ENCODE measurements at places on chromosomes 11 and 22.
A peak's percentile ranks its signal among the peaks of the same experiment; 100 is the strongest.

DNA sequence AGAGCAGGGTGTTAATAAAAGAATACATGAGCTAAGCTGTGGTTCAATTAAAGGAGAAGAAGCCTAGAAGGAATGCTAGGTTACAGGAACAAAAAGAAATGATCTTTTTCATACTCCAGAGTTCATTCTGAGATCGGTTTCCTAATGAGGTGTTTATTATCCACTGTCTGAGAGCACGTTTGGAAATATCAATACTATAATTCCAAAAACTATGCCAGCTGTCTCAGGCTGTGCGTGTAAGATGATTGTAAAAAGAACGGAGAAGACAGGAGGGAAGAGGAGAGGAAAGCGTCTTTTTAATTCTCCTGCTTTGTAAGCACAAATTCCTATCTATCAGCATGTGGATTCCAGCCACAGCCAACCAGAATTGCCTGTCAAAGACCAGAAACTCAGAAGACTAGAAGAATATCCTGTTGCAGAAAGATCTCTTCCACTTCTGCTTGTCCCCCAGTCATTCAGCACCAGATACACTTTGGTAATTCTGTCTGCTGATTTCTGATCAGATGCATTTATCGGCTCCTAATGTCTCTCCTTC is 25.7 kb downstream of the APOL5 start:
- DNase-seq: no peak

DNA sequence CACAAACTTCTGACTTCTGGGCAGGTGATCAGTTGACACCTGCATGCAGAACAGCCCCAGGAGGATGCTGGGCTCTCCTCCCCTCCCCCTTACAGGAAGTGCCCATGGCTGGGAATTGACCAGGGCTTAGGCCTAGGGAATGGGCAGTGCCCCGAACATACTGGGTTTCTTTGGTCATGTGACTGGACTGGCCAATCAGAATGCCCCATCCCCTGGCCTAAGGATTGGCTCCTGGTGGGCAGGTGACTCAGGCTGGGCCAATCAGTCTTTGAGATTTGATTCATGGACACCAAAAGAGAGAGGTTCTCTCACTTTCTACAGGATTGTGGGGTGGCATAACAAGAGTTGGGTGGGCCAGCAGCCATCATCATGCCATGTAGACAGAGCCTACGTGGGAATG is 37.1 kb downstream of the MCM5 start:
- no peak for DNase-seq

- DNase-seq: no peak
Observed at GRCh38 chr22:31618057-31618456, 44.0 kb downstream of the PISD start.

DNA sequence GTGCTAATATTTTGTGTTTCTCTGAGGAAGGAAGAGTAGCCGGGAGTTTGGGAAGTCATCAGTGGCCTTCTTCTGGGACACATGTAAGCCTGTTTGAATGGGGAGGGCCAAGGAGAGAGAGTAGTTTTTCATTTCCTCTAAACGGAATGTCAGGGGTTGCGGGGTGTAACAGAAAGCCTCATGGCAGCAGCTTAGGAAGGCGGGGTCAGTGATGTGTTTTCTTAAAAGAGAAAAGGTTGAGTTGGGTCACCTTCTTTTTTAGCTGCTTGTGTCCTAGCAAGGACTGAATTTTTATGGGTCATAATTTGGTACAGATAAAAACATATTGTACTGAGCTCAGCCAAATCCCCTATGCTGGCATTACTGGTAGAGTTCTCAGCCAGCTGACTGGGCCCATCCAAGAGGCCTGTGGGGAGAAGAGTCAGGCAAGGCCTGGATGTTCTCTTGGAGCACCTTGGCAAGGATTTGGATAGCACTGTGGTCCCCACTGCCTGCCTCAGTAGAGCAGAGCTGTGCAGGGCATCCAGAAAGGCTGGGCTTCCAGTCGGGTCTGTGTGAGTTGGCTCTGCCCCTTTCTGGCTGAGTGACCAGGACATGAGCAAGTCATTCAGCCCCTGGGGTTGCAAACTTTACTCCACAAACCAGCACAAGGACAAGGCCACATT is 29.4 kb upstream of the NAV2 start:
- no peak for DNase-seq

GRCh38 chr11:63015521-63016215 is at the start of gene SLC22A8:
TSS of gene SLC22A8 (minus strand) at chr11:63015841. CDS start at chr11:63014958, 883 bp downstream.
- no peak for DNase-seq

DNA sequence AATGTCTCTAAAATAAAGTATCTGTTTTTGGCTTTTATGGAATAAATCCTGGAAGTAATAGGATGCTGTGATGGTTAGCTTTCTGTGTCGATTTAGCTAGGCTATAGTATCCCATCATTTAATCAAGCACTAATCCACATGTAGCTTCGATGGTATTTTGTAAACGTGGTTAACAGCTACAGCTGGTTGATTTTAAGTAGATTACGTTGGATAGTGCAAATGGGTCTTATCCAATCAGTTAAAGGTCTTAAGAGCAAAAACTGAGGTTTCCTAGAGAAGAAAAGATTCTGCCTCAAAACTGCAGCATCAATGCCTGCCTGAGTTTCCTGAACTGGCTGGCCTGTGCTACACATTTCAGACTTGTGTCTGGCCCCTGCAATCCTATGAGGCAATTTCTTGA is 314.2 kb upstream of the SORL1-AS1 start:
- no peak for DNase-seq

DNA sequence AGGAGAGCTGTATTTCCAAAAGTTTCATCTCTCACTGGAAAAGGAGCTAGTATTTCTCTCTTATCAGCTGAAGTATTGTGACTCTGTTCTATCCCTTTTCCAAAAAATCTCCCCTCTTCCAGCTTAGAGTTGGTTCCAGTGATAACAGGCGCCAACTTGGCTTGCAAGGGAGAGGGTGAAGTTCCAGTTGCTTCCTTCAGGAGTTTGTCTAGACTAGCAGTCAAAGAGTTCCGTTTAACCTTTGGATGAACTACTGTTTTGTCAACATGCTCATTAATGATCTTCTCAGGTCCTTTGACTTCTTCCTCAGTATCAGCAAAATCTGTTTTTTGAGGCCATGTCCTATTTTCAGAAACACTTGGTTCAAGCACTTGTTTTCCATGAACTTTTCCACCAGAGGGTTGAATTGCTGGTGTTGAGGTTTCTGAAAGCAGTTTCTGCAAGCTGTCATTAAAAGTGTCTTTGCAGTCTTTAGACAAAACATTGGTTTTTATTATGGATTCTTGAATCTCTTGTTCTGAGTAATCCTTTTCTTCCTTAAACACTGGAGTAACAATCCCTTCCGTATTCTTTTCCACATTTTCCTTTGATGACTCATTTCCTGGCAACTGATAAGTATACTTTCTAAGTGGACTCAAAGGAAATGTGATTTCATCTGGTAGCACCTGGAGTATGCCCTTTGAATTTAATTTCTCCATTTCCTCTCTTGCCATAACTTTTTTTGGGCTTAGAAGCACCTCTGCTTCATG is 39.7 kb upstream of the CCDC89 start:
- DNase-seq: no peak

- DNase-seq: peak; percentile 24
Observed at GRCh38 chr22:46537225-46537945, at the start of gene CELSR1. TSS of gene CELSR1 (minus strand) at chr22:46537620. CDS start at chr22:46537170, 450 bp downstream.

DNA sequence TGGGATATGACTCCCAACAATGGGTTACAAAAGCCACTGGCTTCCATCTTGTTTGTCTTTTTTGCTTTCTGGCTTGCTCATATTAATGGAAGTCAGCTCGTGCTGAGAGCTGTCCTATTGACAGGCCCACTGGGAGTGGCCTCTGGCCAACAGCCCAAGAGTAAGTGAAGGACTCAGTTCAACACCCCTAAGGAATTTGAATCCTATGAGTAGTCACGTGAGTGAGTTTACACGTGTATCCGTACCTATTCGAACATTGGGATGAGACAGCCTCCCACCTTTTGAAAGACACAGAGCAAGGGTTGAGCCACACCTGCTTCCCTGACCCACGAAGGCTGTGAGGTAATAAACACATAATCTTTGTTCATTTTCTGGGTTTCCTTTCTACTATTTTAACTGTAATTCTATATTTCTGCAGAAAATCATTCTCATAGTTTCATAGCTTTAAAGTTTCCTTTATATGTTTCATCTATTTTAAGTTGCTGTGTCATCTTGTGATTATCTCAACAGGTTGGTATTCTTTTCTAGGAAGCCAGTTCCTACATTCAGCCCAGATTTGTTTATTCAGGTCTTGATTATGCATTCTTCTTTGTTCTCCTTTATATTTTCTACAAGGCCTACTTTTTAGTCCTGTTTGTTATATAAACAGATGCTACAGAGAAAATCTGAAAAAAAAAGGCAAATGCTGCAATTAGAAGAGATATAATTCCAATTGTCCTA is 802.3 kb downstream of the CNTN5 start:
- no peak for DNase-seq

- DNase-seq: no peak
Observed at GRCh38 chr11:134124660-134125451, 56.0 kb downstream of the JAM3 start.

GRCh38 chr11:2204361-2205213 is 33.0 kb upstream of the TH start:
- DNase-seq: no peak

Data from stimulated activated CD4-positive, alpha-beta T cell treated with anti-CD3 and anti-CD28 coated beads, Interleukin-12 subunit alpha, Interleukin-12 subunit beta, amount 100 ng/mL, for 4 hours (primary cell).